Stimulated activated CD4-positive, alpha-beta T cell treated with anti-CD3 and anti-CD28 coated beads, Interleukin-1b, Interleukin-23, amount 100 ng/mL, for 48 hours (primary cell): ENCODE measurements at places on chromosomes 13 and 19.

DNA sequence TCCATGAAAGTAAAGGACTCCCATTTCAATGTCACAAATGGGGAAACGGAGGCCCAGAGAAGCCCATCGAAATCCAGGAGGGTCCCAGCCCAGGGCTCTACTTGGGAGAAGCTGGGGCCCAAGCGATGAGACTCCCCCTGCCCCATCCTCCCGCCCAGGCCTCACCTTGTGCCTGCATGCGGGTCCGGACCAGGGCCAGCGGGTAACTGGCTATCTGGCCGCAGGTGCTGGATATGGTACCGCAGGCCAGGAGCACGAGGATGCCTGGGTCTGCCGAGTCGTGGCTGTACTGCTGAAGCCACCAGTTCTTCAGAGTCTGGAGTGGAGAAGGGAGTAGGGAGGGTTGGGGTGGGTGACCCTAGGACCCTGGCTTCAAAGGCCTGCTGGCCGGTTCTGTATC lies 10.4 kb upstream of the SLC25A41 start:
- DNase-seq, result no peak

DNA sequence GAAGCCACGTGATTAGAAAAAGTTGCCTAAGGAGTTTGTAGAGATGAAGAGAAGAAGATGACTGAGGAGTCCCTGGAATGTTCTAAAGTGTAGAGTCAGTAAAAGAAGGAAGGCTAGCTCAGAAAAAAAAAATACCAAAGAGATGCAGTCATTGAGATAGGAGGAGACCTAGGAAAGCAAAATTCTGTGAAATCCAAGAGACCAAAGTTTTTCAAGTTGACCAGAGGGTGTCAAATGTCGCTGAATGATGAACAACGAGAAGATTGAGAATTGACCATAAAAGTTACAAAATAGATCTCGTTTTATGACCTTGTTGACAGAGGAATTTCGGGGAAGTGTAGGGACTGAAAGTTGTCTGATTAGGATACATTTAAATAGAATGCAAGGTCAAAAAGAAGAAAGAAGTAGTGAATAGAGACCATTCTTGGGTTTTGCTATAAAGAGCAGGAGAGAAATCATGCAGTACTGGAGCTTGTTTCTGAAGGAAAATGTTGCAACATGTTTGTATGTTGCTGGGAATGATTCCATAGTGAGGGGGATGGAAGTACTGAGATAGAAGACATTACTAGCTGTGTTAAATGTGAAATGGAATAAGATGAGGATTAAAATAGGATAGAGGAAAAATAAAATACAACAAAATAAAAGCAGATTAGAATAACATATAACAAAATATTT lies 30.2 kb upstream of the HTR2A start:
- DNase-seq, result no peak

DNA sequence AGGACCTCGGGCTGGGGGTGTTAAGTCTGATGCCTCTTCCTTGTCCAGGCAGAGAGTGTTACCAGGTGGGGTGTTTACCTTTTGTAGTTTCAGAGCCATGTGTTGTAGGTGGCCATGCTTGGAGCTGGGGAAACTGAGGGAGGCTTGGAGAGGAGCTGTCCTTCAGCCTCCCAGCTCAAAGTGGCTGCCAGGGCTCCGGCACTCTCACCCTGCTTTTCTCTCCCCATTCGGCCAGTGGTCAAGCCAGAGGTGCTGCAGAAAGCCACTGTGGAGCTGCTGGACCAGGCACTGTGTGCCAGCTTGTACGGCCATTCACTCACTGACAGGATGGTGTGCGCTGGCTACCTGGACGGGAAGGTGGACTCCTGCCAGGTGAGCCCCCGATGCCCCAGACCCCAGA lies 17.4 kb downstream of the TIMM13 start:
- no peak for DNase-seq

GRCh38 chr13:31172535-31172934 lies 10.8 kb upstream of the HSPH1 start:
- DNase-seq, result no peak

DNA sequence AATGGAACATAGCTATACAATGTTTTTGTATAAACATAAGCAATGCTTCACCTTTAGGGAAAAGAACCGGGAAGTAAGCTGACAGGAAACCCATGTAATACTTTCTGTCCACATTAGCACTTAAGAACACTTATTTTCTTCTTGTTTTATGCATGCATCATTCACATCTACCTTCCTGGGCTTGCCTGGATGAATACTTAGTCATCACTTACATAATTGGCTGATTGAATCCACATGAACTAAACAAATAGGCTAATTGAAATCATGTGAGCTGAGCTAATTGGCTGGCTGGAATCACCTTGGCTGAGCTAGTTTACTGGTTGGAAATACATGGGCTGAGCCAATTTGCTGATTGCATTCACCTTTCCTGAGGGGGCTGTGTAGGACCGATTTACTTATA lies 78.8 kb downstream of the ZNF726 start:
- DNase-seq, result no peak

DNA sequence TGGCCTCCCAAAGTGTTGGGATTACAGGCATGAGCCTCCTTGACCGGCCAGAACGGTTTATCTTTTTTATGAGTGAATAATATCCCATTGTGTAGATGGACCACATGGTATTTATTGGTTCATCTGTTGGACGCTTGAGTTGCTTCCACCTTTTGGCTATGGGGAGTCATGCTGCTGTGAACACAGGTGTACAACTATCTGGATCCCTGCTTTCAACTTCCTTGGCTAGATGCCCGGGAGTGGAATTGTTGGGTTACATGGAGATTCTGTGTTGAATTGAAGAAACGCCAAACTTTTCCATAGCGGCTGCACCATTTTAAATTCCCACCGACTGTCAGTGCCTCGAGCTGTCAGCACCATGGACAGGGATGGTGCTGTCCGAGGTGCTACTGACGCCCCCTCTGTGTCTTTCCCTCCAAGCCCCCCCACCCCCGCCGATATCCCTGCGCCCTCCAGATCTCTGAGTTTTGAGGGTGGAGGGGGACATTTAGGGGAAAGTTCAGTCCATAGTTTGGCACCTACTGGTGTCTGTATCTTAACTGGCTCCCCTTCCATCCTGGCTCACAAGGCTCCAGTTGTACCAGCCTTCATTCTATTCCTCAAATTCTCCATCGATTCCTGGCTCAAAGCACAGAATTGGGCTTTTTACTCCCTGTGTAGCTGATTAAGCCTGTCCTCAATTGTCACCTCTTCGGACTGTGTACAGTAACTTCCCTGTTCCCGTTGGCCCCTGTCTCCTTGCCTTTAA lies 27.3 kb downstream of the PNPLA6 start:
- no peak for DNase-seq

GRCh38 chr19:54606230-54606629 lies 12.8 kb downstream of the LILRA1 start:
- DNase-seq, result no peak

DNA sequence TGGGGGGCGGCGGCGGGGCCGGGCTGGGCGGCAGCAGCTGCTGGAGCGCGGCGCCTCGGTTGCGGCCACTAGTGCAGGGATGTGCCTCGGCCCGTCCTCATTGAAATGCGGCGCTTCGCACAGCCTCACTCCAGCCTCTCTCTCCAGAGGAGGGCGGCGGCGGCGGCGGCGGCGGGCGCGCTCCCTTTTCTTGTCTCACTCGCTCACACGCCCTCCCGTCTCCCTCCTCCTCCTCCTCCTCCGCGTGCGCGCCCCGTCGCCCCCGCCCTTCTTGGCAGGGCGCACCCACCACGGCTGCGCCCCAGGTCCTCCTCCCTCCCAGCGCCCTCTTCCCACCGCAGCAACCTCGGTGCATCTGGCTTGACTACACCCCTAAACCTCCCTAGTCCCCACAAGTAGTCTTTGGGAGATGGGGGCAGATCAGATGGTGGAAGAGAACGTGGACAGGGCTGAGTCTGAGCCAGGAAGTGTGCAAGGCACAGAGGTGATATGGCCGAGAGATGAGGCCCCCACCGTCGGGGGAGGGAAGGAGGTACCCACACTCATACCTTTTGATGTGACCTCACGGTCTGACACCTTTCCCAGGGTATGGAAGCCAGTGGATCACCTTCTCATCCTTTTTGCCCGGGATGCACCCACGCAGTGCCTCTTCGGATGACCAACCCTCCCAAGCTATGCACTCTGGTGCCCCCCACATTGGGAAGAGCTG lies at the start of gene DCLK1:
Gene DCLK1, minus strand, starts transcription at position 161 of the 709 bp plus-strand sequence.
- DNase-seq, result no peak

- DNase-seq, result no peak
These were observed 262.7 kb downstream of the DNAJC15 start for GRCh38 chr13:43285933-43286597.

DNA sequence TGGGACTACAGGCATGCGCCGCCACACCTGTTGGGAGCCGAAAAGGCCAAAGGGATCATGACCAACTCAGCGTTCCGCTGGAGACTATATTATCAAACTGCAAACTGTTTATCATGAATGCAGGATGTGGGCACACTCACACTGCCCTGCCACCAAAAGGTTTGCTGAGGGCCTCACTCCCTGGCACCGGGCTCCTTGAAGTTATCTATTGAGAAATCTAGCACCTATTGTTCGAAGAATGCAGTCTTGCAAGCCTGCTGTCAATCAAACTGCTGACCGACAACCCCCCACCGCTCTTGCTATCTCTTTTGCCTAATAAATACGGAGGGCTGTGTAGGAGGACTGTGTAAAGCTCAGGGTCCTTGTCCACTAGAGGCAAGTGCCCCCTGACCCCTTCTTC lies 5.2 kb upstream of the ZNF836 start:
- no peak for DNase-seq

DNA sequence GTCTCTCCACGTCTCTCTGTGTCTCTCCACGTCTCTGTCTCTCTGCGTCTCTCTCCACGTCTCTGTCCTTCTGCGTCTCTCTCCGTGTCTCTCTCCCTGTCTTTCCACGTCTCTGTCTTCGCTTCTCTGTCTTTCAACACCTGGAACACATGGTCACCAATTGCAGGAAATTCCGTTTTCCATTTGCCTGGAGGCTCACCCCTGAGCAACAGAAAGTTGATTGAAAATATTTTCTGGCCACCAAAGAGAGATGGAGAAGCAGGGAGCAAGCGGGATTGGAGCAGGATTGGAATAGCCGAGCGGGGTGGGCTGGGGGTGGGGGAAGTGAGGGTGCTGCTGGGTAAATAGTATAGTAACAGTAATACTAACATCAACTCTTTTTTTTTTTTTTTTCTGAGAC lies 1.7 kb downstream of the KANK2 start:
- no peak for DNase-seq

DNA sequence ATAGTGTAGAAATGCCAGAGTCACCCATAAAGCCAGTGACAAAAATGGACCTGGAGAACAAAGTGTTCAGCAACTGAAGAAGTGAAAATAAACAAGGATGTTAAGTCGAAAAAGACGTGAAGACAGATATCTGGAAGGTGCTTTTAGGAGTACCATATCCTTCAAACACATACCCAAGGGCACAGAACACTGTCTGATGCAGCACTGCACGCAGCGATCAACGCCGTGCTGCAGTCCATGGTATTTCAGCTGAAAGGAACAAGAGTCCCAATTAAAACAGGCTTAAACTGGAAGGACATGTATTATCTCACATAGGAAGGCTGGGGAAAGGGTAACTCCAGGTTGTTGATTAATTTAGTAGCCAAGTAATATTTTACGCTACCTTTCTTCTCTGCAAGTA lies 108.2 kb downstream of the SGCG start:
- no peak for DNase-seq

DNA sequence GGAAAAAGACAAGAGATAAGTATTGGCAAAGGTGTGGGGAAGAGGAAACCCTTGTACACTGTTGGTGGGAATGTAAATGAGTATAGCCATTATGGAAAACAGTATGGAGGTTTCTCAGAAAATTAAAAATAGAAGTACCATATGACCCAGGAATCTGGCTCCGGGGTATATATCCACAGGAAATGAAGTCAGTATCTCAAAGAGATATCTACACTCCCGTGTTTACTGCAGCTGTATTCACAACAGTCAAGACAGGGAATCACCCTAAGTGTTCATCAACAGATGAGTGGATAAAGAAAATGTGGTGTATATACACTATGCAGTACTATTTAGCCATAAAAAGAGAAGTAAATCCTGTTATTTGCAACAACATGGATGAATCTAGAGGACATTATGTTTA lies 13.5 kb downstream of the KCTD12 start:
- DNase-seq, result no peak

GRCh38 chr13:48131533-48131932 lies 36.6 kb upstream of the MED4 start:
- no peak for DNase-seq
